ENCODE measurements at places on chromosomes 1 and 21.

DNA sequence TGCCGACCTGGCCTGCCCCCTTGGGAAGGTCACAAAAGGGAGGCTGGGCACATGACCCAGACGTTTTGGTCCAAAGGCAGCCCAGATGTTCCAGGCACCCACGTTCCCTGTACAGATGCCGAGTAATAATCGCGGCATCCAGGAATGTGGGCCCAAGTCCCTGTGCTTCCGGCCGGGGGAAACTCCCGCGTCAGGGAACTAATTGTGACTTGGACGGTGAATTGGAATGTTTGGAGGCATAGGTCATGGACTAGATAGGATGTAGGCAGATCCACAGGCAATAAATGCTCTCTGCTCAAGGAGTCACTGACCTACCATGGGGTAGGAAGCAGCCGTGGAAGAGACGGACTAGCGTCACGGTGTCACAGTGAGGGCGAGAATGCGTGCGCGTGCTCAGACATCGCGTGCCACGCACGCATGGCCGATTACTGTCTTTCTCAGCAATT lies 178.4 kb downstream of the DUSP10 start:
- no peak for DNase-seq

- DNase-seq: no peak
Observed at GRCh38 chr1:10050611-10051010, 17.9 kb downstream of the UBE4B start.

DNA sequence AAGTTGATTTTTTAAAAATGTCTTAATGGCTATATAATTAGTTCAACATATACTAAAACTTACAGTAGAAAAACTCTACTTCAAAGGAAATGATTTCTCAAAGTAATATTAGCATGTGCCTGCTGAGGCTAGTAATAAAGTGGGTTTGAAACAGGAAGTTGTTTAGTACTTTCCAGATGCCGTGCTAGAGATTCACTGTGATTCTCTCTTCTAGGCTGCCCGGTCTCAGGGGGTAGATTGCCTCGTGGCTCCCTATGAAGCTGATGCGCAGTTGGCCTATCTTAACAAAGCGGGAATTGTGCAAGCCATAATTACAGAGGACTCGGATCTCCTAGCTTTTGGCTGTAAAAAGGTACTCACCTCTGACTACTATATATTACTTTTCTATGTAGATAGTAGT lies 9.1 kb downstream of the EXO1 start:
- peak; percentile 30 for DNase-seq

GRCh38 chr1:213418268-213419071 lies 367.4 kb downstream of the RPS6KC1 start:
- DNase-seq: no peak

- no peak for DNase-seq
Observed at GRCh38 chr1:174165471-174166137, 6.3 kb downstream of the RABGAP1L start.

- no peak for DNase-seq
Observed at GRCh38 chr1:116191294-116191693, 80.1 kb downstream of the MAB21L3 start.

DNA sequence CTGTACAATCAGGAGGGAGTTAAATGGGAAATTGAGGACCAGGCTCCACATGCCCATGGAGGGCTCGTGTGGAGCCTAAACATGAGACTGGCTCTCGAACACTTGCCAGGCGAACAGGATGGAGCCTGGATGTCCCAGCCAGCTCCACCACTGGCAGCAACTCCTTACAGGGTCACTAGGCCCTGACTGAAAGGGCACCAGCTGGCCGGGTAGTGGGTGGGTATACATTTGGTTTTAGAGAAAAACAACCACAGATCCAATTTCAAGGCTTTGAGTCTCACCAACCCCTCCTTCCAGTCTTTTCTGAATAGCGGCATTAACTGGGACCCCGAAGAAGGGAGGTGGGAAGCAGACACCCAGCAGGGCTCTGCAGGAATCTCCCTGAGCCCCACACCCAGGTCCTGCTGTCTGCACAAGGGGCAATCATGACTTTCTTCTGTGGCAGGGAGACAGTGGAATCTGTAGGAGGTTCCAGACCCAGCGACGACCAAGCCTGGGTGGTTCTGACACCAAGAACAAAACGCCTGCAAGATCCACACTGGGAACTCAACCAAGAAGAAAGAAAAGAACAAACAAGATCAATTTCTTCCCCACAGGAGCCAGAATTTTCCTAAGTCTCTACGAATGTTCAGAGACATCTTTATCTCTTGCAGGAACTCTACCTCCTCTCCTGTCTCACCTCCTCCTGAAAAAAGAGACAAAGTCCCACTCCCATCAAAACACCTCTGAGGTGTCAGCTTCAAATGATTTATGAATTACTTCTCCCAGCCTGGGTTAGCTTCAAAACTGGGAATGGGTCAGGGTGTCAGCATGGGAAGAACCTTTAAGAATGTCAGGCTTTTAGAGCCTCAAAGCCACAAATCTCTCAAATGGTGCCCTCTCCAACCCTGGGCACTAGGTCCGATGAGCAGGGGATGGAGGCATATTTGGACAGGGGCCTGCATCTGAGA lies 26.5 kb upstream of the SRP9 start:
- no peak for DNase-seq

Measured in GM10248 (cell line).